ENCODE measurements at places on chromosomes 2 and 18.

DNA sequence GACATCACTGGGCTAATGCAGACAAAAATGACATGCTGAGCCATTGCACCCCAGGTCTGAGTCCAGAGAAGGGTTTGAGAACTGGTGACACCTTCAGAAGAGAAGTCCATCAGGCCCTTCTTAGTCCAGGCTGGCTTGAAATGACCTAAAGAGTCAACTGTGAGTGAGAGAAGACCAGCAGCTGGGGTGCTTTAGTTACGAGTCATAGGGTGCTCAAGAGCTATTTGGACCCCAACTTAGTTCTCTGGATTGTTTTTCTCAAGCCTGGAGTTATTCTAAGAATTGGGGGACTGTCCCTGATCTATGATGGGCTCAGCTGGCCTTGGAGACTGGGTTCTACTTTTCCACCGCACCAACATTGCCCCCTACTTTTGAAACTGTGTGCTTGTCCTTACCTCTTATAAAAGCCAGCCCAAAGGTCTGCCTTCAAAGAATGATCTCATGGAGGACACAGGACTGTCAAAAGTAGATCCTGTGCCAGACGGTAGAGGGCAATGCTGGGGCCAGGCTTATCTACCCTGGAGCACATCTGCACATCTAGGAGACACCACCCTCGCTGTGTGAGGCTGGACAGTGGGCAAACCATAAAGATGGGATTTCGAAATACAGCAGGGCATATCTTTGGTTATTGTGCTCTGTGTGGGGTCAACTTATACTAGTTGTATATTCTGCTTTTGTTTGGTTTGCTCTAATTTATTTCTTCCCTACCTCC, 333.0 kb upstream of the SLC14A2 start:
- DNase-seq, result no peak

- no peak for DNase-seq
Measured at GRCh38 chr2:190506666-190507065, 27.9 kb downstream of the NEMP2 start.

DNA sequence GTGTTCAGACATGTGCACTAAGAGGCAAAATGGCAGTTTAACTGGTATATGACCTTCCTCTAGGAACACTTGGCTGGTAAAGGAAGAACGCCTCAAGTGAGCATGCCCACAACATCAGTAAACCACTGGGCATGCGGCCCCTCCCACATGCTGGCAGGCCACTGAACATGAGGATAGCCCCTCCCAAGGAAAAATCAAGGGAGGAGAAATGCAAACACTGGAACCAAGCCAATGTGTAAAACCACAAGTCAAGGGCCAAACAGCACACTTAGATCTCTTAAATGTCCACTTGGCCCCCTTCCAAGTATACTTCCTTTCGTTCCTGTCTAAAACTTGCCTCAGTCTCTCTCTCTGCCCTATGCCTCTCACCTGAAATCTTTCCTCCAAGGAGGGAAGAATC, 980.8 kb downstream of the TSN start:
- no peak for DNase-seq

DNA sequence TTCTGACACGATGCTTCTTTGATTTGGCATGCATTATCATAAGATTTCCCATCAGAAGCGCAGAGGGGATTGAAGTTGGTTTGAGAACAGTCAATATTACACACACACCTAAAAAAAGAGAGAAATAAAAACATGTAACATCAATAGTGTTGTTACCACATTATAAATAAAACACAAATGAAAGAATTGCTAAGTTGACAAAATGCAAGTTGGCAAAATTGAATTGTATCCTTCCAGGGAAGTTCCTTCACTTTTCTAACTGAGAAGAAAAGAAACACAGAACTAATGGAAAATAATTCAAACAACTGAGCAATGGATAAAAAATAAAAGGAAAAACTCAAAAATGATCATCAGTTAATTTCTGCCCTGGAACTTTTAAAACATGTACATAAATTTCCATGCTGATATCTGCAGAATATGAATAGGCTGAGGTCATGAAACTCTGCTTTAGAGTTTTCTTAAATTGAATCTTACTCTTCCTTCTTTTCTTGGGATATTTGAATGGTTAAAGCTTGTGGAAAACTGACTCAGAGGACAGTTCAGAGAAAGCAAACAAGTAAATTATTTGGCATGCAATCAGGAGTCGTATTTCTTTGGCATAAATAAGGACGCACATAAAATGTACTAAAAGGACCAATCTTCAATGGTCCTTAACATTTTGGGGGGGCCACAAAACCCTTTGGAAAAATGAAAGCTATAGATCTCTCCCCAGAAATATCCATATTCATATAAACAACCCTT, 152.4 kb upstream of the CAVIN2 start:
- no peak for DNase-seq

DNA sequence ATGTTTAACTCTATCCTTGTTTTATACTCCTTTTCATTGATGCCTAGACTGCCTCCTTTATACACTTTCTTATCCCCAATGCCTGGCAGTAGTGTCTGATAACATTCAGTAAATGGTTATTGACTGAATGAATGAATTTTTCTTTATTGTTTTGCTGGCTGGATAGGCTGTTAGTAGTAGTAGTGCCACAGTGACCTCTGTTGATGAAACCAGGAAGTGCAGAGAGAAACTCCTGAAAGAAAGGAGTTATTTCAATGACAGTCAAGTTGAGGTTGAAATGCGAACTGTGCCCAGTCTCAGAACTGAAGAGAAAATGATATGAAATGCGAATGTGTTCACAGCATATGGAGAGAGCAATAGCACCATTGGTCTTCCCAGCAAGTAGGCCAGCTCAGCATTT, 26.8 kb upstream of the SLC9A2 start:
- DNase-seq, result no peak

GRCh38 chr2:1916881-1917280, 172.6 kb upstream of the PXDN start:
- DNase-seq, result no peak

DNA sequence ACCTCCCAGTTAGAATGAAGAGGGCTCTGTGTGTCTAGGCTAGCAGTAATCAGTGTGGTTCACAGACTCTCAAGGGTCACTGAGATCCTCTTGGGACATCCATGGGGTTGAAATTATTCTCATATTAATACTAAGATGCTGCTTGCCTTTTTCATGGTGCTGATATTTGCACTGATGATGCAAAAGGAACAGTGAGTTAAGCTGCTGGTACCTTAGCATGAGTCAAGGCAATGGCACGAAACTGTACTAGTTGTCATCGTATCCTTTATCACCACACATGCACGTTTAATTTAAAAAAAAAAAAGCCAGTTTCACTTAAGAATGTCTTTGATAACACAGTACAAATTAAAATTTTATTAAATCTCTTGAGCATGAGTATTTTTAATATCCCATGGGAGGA, 151.9 kb upstream of the TANK start:
- DNase-seq, result no peak

DNA sequence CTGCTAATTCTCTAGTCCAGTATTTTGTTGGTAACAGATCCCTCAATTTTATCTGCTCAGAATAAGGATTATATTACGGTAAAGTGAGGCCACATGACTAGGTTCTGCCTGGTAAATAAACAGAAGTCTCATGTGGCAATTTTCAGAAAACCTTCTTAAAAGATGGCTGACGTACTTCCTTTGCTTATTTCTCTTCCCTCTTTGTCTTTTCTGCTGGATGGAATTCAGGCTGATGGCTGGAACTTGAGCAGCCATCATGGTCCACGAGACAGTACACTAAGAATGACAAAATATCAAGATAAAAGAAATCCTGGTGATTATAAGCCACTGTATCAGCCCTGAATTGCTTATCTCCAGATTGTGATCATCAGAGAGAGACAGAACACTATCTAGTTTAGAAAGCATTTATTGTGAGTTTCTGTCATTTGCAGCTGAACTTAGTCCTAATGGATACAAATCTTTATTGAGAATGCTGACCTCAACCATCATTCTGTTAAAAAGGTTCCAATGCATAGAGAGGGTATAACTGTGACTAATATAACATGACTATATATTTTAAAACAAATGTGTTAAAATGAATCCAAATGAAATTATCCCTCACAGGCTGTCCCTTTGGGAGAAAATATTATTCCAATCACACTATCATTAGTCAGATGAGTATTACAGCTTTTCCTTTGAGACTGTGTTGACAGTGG, 31.8 kb upstream of the SLC8A1 start:
- no peak for DNase-seq

DNA sequence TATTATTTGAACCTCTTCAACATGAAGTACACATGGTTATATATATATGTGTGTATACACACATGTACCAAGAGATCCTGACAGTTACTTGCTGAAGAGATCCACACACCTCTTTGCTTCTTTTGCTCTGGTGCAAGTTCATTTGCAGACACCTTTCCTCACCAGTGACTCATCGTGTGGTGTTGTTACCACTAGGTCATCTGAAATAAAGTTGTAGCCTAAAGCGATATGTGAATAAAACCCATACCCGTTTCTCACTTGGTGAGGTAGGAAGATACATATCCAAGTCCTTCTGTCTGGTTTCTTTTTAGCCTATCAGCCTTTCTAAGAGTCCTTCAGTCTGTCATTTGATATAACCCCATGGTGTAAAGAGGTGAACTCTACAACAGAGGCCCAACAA, 379.4 kb upstream of the RAB12 start:
- DNase-seq, result no peak

DNA sequence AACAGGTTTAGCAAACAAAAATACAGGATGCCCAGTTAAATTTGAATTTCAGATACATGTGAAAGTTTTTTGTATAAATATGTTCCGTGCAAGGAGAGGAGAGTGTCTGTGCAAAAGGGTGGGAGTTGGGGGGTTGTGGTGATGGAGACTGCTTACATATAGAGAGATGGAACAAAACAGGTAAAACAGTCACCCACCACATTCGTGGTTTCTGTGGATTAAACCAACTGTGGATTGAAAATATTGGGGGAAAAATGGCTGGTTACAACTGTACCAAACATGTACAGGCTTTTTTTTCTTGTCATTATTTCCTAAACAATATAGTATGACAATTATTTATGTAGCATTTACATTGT, 245.7 kb downstream of the TNS1 start:
- no peak for DNase-seq

DNA sequence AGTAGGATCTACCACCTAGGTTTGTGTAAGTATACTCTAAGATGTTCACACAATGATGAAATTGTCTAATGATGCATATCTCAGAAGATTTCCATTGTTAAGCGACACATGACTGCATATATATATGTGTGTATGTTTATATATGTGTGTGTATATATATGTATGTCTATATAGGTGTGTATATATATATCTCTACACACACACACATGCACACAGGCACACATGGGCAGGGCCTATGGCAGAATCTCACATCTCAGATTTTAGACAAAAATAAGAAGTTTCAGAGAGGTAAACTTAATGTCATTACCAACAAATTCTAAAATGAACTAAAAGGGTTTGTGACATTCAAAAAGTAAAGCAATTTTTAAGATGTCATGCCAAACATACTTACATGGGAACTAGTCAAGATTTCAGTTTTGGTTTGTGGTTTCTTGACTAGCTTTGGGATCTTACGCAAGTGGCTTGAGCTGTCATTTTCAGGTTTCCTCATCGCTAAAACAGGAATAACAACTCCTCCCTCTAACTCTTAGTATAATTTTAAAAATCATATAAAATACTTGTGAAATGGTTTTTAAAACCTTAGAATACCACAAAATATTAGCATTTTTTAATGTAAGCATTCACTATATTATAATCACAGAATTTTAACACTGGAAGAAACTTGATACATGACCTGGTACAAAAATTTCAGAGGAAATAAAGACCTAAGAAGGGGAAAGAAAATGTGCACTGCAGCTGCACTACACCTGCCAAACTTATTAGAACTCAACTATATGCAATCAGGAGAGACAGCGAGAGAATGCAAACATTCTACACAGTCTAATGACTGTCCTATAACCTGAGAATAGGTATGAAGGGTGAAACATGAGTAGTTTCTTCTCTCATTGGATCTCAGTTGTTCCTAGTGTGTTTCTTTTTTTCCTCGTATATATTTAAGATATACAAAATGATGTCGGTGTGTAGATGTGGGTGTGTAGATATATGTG, 75.7 kb downstream of the TTC21B start:
- no peak for DNase-seq

- no peak for DNase-seq
Measured at GRCh38 chr2:44112096-44112495, 56.6 kb upstream of the PPM1B start.

DNA sequence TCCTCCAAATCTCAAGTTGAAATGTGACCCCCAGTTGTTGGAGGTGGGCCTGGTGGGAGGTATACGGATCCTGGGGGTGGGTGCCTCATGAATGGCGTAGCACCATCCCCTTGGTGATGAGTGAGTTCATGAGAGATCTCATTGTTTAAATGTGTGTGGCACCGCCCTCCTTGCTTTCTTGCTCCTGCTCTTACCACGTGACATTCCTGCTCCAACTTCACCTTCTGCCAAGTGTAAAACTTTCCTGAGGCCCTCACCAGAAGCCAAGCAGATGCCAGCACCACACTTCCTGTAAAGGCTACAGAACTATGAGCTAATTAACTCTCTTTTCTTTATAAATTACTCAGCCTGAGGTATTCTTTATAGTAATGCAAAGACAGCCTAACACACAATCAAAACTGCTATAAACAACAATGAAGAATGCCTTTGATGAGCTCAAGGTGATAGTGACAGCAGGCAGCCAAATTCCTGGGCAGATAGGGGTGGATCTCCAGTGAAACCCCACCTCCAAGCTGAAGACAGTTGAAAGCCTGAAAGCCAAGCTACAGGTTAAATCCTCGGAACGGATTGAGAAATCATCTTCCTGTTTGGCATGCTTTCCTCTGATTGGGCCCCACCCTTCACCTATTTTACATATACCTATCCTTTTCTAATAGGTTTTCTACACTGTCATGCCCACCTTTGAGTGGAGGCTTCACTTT, 26.9 kb downstream of the MCEE start:
- no peak for DNase-seq

DNA sequence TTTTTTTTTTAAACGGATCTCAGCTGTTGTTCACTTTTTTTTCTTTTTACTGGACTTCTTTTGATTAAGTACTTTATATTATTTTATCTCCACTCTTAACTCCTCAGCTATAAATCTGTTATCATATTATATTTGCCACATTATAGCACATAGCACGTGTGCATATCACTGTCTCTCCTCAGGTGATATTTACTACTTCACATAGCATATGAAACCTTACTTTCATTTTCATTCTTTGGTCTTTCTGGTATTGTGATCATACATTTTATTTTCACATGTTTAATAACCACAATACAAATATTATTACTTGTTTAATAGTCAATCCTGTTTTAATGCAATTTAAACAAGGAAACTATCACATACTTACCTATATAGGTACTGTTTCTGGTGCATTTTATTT, 993.1 kb upstream of the TMEFF2 start:
- DNase-seq, result no peak

GRCh38 chr2:238636269-238637073, 209.7 kb downstream of the ASB1 start:
- no peak for DNase-seq

GRCh38 chr18:39424261-39424660, 1858.7 kb upstream of the CELF4 start:
- DNase-seq, result no peak

- DNase-seq, result no peak
Measured at GRCh38 chr18:22796113-22796512, 137.0 kb upstream of the RBBP8 start.

Measured in SW 1271 (cell line).